ENCODE measurements at places on chromosomes 5 and 9.

- DNase-seq: no peak
Observed at GRCh38 chr5:39333104-39333503, 31.2 kb downstream of the C9 start.

GRCh38 chr5:80125022-80125961, 90.1 kb downstream of the THBS4 start:
- DNase-seq: no peak

GRCh38 chr9:106623558-106623957, 239.4 kb upstream of the ZNF462 start:
- DNase-seq: no peak

DNA sequence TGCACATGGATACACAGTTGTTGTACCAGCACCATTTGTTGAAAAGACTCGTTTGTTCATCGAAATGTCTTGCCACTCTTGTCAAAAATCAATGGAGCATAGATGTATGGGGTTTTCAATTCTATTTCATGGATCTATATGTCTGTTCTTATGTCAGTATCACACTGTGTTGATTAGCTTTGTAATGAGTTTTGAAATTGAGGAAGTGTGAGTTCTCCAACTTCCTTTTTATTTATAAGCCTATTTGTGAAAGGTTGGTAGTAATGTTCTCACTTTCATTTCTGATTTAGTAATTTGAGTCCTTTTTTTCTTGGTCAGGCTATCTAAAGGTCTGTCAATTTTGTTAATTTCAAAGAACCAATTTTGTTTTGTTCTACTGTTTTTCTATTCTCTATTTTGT, 26.1 kb downstream of the ZNF510 start:
- DNase-seq: no peak

DNA sequence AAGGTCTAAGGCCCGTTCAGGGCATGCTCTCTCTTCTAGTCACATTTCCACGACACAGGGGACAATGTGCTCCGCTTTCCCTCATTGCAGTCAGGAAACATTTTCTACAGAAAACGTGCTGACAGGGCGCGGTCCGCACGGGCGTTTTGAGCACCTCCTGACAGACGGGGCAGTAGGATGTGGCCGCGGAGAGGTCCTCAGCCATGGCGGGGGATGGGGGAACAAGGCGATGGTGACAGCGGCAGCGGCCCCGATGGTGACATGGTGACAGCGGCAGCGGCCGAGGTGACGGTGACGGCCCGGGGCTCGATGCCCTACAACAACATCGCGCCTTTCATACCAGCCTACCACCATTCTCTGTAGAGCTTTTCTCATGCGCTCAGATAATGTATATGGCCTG, 4.1 kb downstream of the PLPP1 start:
- DNase-seq: no peak

GRCh38 chr5:95572016-95572415, 17.1 kb downstream of the ARSK start:
- no peak for DNase-seq

DNA sequence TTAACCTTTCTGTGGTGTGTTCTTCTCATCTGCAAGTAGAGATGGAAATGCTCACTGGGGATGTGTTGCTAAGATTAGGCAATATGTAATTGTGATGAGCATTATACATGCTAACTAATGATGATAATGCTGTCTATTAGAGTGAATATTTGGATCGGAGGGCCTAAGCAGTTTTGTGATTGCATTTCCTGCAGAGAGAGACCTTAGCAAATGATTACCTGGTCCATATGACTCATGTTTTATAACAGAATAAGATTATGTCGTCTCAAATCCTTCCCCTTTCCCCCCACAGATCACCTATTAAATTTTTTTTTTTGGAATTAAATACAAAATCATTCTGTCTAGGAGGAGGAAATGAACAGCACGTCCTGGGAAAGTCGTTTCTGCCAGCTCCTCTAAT, 82.7 kb downstream of the IZUMO3 start:
- no peak for DNase-seq

DNA sequence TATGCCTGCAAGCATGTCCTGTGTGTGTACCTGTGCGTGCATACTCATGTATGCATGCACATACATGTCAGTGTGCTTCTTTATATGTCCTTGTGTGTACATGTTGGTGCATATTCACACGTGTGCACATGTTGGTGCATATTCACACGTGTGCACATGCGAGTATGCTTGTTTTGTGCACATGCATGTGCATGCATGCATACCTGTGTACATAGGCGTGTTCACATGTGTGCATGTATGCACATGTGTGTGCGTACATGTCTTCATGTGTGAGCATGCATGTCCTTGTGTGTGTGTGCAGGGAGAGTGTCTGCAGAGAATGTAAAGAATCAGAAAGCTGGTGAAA, 72.2 kb upstream of the FCN2 start:
- no peak for DNase-seq

DNA sequence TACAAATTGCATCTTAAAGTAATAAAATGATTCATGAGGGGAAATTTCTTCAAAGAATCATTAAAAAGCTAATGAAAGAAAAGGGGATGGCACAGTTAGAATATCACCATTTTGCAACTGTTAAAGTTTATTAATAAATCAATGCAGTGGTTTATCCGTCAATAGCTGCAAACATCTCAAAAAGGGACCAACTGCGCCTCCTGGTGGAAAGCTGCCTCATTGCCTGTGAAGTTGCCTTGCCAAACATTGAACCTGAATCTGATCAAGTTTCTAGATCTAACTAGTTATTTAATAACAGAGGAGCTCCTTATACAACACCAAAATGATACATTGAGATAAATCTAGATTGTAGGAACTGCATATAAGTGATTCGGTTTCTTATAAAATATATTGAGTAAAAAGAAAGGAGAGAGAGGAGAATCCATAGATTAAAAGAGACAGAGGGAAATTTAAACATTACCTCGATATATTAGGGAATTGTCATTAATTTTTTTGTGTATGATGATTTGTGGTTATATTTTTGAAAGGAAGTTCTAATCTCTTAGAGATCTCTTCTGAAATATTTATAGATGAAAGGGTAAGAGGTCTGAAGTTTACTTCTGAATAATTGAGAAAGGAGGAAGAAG, 6.9 kb upstream of the NDUFB6 start:
- no peak for DNase-seq

GRCh38 chr5:163410505-163410904, 26.9 kb upstream of the CCNG1 start:
- DNase-seq: no peak

- DNase-seq: no peak
Observed at GRCh38 chr5:167995844-167996425, 295.5 kb upstream of the WWC1 start.

GRCh38 chr5:134129411-134130238, 15.1 kb downstream of the TCF7 start:
- no peak for DNase-seq

DNA sequence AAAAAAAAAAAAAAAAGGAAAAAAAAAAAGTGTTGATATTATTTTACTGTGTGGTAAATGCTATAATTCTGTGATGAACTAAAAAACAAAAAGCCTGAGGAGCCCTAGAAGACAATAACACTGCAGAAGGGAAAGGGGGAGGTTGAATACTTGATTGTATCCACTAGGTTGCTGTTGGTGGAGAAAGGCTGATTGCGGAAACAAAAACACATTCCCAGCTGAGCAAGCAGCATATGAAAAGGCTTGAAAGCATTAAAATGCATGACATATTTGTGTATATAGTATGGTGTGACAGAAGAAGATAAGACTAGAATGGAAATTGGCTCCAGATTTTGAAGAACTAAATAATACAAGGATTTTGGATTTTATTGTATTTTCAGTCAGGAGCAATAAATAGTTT, 8.9 kb downstream of the RABGAP1 start:
- no peak for DNase-seq

GRCh38 chr5:642481-642880, 30.3 kb downstream of the CEP72 start:
- DNase-seq: no peak

- DNase-seq: no peak
Observed at GRCh38 chr5:68161156-68161555, 54.4 kb upstream of the PIK3R1 start.

DNA sequence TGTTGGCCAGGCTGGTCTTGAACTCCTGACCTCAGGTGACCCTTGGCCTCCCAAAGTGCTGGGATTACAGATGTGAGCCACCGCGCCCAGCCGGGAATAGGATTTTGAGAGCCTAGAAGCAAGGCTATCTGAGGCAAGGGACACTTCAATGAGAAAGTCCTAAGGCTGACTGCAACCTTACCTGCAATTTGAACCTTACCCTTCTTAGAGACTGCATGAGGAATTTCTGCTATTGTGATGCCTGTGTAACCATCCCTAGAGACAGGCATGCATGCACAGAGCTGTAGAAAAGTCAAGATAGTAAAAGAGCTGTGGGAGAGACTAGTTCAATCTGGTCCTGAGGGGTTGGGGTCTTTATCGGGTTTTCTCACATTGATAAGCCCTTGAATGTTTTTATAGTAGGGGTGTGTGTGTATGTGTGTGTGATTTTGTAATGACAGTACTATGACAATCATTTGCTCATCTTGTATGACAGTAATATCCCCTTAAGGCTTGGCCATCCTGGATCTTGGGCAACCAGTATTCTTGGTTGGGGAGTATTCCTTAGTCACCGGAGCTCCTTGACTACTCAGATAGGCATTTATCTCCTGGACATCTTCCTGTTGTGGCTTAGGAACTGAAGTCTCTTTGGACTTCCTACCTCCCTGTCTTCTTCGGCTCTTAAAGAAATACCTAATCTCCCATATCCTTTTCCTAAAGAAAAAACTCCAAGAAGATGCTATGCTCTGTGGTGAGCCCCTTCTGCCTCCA, 11.2 kb downstream of the DNAJB5 start:
- DNase-seq: no peak
